ENCODE measurements at places on chromosomes 5 and 9. TPM values are rescaled to one million over a fixed set of nuclear protein-coding genes. Genes with fewer than 3 reads are reported as not detected.

The ABLIM3 gene
- total RNA-seq = 21.7 TPM

The SV2C gene
- total RNA-seq = 0.13 TPM

The TMEM8B gene
- 18.3 TPM for total RNA-seq

The INSL6 gene
- total RNA-seq = 0.47 TPM

The DRD1 gene
- 0.25 TPM for total RNA-seq

The TRIM36 gene
- 1.8 TPM for total RNA-seq

The SMIM27 gene
- total RNA-seq = 14.6 TPM

The OR1Q1 gene
- not detected for total RNA-seq

The PCDHB7 gene
- total RNA-seq = 2.3 TPM

The FGF1 gene
- total RNA-seq = 2.1 TPM

The TCERG1 gene
- total RNA-seq = 48.6 TPM

The SLC6A3 gene
- 0.54 TPM for total RNA-seq

The FGFR4 gene
- 72.6 TPM for total RNA-seq

The C9orf50 gene
- 1.1 TPM for total RNA-seq

The PHYHD1 gene
- total RNA-seq = 59.0 TPM

The OTP gene
- not detected for total RNA-seq

The DND1 gene
- 1.0 TPM for total RNA-seq

The PRSS3 gene
- 0.79 TPM for total RNA-seq

The NEURL1B gene
- 42.6 TPM for total RNA-seq

The MSX2 gene
- 0.79 TPM for total RNA-seq

The ZDHHC11B gene
- total RNA-seq = 5.4 TPM

The PFN3 gene
- not detected for total RNA-seq

The LRRC19 gene
- total RNA-seq = 14.8 TPM

The IFNA13 gene
- total RNA-seq = not detected

The QRFP gene
- total RNA-seq = not detected

The AMACR gene
- 291 TPM for total RNA-seq

The MOB3B gene
- 22.5 TPM for total RNA-seq

The TUBB4B gene
- 258 TPM for total RNA-seq

The PCDHA11 gene
- total RNA-seq = 2.0 TPM

The CARTPT gene
- not detected for total RNA-seq

The SQSTM1 gene
- total RNA-seq = 249 TPM

The TJP2 gene
- 148 TPM for total RNA-seq

The IFNB1 gene
- total RNA-seq = not detected

The ARHGEF28 gene
- 66.3 TPM for total RNA-seq

All from kidney (tissue), 22 donors.